ENCODE measurements at places on chromosomes 3 and 15.

DNA sequence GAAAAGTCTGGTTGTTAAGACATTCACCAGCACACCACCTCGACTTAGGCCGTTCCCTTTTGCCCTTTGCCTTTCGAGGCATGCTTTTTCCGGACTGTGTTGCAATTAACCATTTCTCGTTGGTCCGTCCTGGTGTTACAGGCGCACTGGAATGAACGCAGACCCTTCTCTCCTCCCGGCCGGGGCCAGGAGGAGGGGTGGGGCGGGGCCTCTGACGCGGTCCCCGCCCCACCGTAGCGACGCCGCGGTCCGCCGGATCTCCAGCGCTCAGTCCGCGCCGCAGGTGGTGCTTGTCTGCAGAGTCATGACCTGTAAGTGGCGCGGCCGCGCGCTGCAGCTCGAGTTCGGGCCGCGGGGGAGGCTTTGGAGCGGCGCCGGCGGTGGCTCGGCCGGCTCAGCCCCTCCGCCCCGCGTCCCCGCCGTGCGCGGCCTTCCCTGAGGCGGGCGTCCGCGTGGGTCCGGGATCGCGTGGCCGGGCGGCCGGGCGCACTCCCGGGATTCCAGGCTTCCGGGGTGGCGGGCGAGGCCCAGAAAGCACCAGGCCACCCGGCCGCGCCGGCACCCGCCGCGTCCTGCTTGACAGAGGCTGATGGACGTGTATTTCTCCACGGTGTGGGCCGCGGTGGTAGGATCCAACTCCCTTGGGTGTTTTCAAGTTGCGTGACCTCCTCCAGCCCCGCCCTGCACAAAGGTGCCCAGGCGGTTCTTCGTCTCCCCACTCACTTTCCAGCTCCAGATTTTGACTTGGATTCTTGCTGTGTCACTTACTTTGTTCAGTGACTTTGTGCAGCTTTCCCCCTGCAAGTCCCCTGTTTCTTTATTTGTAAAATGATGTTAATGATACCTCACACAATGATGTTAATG is at the start of gene NIT2:
TSS of gene NIT2 (plus strand) at position 270 of the 864 bp plus-strand sequence. CDS start at position 305, 35 bp downstream.
- peak; percentile 94 for DNase-seq

DNA sequence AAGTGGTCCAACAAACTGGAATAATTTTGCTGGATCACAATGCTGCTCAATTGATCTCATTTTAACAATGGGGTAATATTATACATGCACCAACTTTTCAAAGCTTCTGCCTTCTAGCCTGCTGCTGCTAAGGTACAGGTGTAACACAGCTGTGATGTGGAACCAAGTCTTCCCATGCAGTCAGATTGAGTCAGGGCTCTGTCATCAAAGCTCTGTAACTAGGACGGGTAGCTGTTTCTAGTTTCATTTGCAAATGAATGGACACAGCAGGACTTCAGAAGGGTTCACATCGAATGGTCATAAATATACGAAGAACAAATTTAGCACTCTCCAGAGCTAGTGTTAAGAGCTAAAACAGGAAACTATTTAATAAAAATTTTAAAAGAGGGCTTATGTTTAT is 189.2 kb downstream of the USP13 start:
- DNase-seq = no peak

DNA sequence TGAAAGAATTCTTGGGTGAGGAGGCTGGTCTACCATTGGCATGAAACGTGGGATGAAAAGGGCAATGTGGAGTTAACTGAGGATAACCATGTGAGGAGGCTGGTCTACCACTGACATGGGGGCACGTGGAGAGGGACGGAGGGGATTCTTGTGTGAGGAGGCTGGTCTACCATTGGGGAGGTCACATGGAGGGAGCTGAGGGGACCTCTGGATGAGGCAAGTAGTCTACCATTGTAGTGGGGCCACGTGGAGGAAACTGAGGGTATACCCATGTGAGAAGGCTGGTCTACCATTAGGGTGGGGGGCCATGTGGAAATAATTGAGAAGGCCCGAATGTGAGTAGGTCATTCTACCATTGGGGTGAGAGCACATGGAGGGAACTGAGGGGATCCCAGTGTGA is 154.1 kb downstream of the FBLN2 start:
- peak; percentile 32 for DNase-seq

DNA sequence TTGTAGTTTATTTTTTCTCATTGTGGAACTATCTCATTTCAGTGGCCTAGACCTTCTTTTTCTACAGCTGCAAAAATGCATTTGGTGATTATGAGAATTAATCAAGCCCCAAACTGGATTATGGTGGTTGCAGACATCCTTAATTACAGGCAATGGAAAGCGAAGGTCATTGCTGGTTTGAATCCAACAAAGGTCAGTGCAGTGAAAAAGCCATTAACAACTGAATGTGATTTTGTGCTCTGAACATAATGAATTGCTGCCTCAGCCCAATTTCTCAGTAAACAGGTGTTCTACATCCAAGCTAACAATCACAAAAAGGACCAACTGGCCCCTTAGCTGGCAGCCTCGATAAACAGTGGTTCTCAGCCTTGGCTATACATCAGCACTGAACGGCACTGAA is 260.1 kb upstream of the DPPA4 start:
- DNase-seq = no peak

GRCh38 chr3:172448661-172449465 is 607 bp upstream of the GHSR start:
- no peak for DNase-seq

DNA sequence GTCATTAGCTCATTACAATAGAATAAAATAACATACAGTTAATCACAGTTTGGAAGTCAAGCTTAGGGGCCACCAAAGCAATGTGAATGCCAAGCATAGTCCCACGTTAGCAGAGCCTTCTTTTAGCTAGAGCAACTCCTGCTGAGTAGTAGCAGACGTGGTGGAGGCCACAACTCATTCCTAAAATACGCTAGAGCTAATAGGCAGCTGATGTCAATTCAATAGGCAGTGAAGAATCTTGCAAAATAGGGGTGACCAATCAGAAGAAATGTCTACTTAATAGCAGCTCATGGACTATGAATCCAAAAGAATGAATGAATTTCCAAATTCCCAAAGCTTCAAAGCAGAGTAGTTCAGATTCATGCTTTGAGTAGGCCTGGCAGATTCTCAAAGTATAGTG is 292.9 kb upstream of the RORA start:
- DNase-seq = no peak

- DNase-seq = no peak
These were observed 23.4 kb downstream of the SLC9A9 start for GRCh38 chr3:143824735-143825385.

- peak; percentile 48 for DNase-seq
These were observed 151.6 kb upstream of the MEF2A start for GRCh38 chr15:99413955-99414754.

DNA sequence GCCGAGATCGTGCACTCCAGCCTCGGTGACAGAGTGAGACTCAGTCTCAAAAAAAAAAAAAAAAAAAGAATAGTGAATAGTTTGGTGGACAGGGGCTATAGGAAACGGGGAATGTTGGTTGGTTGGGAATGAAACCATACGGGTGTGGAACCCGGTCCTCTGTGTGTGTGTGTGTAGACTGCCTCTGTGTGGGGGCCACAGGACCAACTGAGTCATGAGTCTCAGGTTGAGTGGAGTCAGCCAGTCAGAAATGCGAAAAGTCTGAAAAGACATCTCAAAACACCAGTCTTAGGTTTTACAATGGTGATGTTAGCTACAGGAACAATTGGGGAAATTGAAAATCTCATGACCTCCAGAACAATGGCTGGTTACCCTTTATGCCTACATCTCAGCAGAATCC is 44.5 kb downstream of the ZDHHC19 start:
- no peak for DNase-seq

DNA sequence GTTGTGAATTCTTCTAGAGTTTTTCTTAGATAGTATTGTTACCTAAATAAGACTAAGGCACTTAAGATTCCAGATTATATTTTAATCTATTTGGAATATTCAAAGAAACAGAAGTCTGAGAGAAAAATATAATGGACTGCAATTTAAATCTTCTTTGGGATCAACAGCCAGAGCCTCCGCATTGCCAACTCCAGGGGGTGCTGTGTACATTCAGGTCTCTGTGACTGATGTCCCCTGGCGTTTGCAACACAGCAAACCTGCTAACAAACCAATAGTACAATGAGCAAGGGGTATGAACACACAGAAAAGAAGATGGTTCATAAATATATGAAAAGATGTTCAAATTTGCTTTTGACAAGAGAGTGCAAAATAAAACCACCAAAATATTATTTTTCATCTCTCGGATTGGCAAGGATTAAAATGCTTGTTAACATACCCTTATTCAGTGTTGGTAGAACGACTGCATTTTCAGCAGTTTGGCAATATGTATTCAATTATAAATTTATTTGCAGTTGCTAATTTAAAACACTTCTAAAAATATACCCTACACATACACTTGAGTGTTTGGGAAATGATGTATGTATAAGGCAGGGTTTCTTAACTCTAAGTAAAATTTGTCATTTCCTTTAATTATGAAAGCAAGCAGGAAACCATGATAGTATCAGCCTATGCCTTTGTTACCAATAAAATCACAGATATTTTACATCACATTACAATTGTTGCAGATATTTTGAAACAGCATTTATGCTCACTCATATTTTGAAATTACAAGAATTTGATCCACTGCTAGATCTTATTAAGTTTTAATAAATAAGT is 16.1 kb upstream of the TM4SF1 start:
- no peak for DNase-seq

DNA sequence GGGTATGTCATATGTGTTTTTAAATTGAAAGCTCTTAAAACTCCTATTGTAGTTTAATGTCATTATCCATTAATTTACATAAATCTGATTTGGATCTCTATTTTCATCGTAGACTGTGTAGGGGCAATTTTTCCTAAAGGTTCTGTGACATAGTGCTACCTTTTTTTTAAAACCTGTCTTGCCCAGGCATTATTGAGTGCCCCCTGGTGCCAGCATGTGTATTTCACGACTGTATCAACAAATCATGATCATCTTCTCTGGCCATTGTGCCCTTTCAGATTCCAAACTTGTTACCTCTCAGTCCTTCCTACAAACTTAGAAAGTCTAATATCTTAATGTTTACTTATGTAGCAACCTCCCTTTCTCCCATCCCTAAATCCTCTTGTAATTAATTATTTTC is 97.2 kb upstream of the FLNB start:
- no peak for DNase-seq

- DNase-seq = no peak
These were observed 86.6 kb downstream of the SNRK start for GRCh38 chr3:43372809-43373559.

GRCh38 chr15:72559781-72560180 is 85.7 kb downstream of the ARIH1 start:
- no peak for DNase-seq

- no peak for DNase-seq
These were observed at the start of gene BCL2A1 for GRCh38 chr15:79970624-79971434. TSS of gene BCL2A1 (minus strand) at chr15:79971196. CDS start at chr15:79971119, 77 bp downstream.

DNA sequence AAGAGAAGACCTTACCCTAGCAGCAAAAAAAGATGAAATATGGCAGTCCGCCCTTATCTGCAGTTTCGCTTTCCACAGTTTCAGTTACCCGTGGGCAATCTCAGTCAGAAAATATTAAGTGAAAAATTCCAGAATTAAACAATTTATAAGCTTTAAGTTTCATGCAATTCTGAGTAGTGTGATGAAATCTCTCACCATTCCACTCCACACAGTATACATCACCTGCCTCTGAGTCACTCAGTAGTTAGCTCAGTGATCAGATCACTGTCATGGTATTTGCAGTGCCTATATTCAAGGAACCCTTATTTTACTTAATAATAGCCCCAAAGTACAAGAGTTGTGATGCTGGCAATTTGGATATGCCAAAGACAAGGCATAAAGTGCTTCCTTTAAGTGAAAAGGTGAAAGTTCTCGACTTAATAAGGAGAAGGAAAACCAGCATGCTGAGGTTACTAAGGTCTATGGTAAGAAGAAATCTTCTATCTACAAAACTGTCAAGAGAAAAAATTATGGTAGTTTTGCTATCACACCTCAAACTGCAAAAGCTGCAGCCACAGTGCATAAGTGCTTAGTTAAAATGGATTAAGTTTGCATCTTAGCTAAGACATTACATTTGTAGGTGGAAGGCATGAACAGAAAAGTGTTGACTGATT is 48.1 kb downstream of the HSPBAP1 start:
- DNase-seq = no peak

GRCh38 chr3:29914861-29915524 is 634.1 kb downstream of the RBMS3 start:
- no peak for DNase-seq

- no peak for DNase-seq
These were observed 14.0 kb upstream of the CYP11A1 start for GRCh38 chr15:74381481-74381880.

GRCh38 chr3:196778755-196779154 is 39.1 kb downstream of the PAK2 start:
- no peak for DNase-seq

DNA sequence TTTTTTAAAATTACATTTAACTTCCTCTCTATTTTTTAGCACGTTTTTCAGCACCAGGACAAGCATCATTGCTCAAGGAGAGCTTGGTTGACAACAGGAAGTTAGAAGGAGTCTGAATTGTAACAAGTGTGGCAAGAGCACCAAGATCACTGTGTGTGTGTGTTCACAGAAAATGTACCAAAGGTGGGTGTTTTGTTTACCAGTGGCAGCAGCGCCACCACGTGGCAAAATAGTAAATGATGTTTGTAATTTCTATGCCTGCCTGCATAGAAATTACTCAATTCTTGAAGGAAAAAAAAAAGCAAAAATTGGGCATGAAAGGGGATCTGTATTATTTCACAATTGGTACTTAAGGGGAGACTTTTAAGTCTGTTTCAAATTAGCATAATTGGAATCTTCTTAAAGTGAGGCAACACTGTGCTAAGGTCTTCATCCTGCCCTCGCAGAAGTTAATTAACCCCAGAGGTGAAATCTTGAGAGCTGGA is 7.4 kb upstream of the U2SURP start:
- no peak for DNase-seq

- no peak for DNase-seq
These were observed 136.6 kb upstream of the RARB start for GRCh38 chr3:25291481-25291905.

DNA sequence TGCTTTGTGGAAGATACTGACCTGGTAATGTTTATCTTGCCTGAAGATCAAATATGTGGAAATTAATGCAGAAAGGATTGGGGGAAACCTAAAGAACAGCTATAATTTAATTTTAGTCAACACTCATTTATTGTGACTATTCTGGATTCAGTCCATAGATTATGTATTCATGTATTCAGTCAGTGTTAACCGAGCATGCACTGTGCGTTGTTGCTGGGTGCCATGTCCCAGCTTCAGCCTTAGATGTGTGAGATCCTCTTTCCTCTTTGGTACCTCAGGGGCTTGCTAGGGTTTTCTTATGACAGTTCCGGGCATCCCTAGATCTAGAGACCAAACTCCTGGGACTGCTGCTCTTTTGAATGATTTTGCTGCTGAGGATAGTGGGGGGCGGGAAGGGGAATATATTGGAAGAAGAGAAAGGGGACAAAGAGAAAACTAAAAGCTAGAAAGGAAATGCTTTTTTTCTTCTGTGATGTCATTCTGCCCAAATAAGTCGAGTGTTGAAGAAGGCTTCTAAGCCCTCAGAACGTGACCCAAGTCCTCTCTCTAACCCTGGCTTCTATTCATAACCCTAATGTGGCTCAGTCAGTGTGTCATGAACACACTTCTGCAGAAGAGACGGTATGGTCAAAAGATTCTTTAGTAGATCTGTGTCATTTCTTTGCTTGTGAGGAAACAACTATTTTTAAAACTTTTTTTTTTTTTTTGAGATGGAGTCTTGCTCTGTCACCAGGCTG is 33.5 kb downstream of the STARD9 start:
- DNase-seq = no peak

Data from chondrocyte (in vitro differentiated cells).